Smooth muscle cell of the pulmonary artery (primary cell): ENCODE measurements at places on chromosomes 12 and 14. TPM values are rescaled to one million over a fixed set of nuclear protein-coding genes. Genes with fewer than 3 reads are reported as not detected.

The PLEKHH1 gene
- 0.20 and 0.36 TPM in 2 replicates for total RNA-seq

The CCND2 gene
- 59.9 and 144 TPM in 2 replicates for total RNA-seq

The LRFN5 gene
- 0.59 and 11.3 TPM in 2 replicates for total RNA-seq

The WDR20 gene
- total RNA-seq: 14.8 and 16.6 TPM in 2 replicates

The KLHL33 gene
- total RNA-seq: 0.03 and 0.07 TPM in 2 replicates

The ACOT6 gene
- not detected in 2 replicates for total RNA-seq

The TRIM9 gene
- total RNA-seq: 0.39 and 0.73 TPM in 2 replicates

The CLEC9A gene
- not detected in 2 replicates for total RNA-seq

The ALX1 gene
- total RNA-seq: not detected in 2 replicates

The TSHR gene
- under 0.01 TPM in 1 of 2 replicates, not detected in the other for total RNA-seq

The BATF gene
- 0.26 TPM in 1 of 2 replicates, not detected in the other for total RNA-seq

The TAS2R43 gene
- total RNA-seq: 2.1 TPM in 1 of 2 replicates, not detected in the other

The PCED1B gene
- total RNA-seq: 0.46 and 1.4 TPM in 2 replicates

The MMP19 gene
- 5.8 and 16.2 TPM in 2 replicates for total RNA-seq

The AQP5 gene
- 0.23 and 0.52 TPM in 2 replicates for total RNA-seq

The MFAP5 gene
- 37.3 and 80.5 TPM in 2 replicates for total RNA-seq

The MYO1A gene
- total RNA-seq: under 0.01 and 0.53 TPM in 2 replicates

The TMEM120B gene
- total RNA-seq: 14.7 and 26.3 TPM in 2 replicates

The GRIN2B gene
- not detected in 2 replicates for total RNA-seq

The C12orf54 gene
- total RNA-seq: not detected in 2 replicates

The NOVA1 gene
- 3.8 and 4.8 TPM in 2 replicates for total RNA-seq

The MANSC4 gene
- total RNA-seq: not detected in 2 replicates

The MYF6 gene
- not detected in 2 replicates for total RNA-seq

The KRT77 gene
- not detected in 2 replicates for total RNA-seq

The RNASE3 gene
- total RNA-seq: not detected in 2 replicates

The LYZ gene
- not detected in 2 replicates for total RNA-seq

The DTX3 gene
- 15.6 and 24.3 TPM in 2 replicates for total RNA-seq

The CDH24 gene
- total RNA-seq: 5.0 and 5.1 TPM in 2 replicates

The DPPA3 gene
- not detected in 2 replicates for total RNA-seq

The WSCD2 gene
- not detected in 2 replicates for total RNA-seq

The RD3L gene
- total RNA-seq: not detected in 2 replicates

The CCDC177 gene
- not detected in 2 replicates for total RNA-seq

The FSCB gene
- not detected in 2 replicates for total RNA-seq

The CD69 gene
- total RNA-seq: not detected in 2 replicates

The LRRC10 gene
- not detected in 2 replicates for total RNA-seq

The RERGL gene
- total RNA-seq: 0.65 TPM in 1 of 2 replicates, not detected in the other

The LMNTD1 gene
- 0.39 and 0.63 TPM in 2 replicates for total RNA-seq

The ADGRD1 gene
- 1.4 and 3.1 TPM in 2 replicates for total RNA-seq

The TROAP gene
- 2.4 and 3.4 TPM in 2 replicates for total RNA-seq

The CBLN3 gene
- 3.5 and 4.2 TPM in 2 replicates for total RNA-seq
